ENCODE measurements at places on chromosomes 4 and X. TPM values are rescaled to one million over a fixed set of nuclear protein-coding genes. Genes with fewer than 3 reads are reported as not detected.

The ERVMER34-1 gene
- 0.28 TPM for total RNA-seq

The TIGD4 gene
- total RNA-seq, result 0.18 TPM

The SH3BGRL gene
- 49.3 TPM for total RNA-seq

The CENPVL3 gene
- 0.14 TPM for total RNA-seq

The SSX4 gene
- total RNA-seq, result not detected
